ENCODE measurements at places on chromosomes 1 and 21.

- DNase-seq: no peak
Measured at GRCh38 chr1:198788561-198789064, 149.8 kb downstream of the PTPRC start.

- DNase-seq: no peak
Measured at GRCh38 chr1:223202376-223203033, 59.5 kb upstream of the TLR5 start.

DNA sequence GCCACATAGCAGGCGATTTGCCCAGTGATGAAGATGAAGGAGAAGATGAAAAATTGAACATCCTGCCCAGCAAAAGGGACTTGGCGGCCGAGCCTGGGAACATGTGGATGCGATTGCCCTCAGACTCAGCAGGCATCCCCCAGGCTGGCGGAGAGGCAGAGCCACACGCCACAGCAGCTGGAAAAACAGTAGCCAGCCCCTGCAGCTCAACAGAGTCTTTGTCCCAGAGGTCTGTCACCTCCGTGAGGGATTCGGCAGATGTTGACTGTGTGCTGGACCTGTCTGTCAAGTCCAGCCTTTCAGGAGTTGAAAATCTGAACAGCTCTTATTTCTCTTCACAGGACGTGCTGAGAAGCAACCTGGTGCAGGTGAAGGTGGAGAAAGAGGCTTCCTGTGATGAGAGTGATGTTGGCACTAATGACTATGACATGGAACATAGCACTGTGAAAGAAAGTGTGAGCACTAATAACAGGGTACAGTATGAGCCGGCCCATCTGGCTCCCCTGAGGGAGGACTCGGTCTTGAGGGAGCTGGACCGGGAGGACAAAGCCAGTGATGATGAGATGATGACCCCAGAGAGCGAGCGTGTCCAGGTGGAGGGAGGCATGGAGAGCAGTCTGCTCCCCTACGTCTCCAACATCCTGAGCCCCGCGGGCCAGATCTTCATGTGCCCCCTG lies 3.3 kb downstream of the ZBTB18 start:
- no peak for DNase-seq

DNA sequence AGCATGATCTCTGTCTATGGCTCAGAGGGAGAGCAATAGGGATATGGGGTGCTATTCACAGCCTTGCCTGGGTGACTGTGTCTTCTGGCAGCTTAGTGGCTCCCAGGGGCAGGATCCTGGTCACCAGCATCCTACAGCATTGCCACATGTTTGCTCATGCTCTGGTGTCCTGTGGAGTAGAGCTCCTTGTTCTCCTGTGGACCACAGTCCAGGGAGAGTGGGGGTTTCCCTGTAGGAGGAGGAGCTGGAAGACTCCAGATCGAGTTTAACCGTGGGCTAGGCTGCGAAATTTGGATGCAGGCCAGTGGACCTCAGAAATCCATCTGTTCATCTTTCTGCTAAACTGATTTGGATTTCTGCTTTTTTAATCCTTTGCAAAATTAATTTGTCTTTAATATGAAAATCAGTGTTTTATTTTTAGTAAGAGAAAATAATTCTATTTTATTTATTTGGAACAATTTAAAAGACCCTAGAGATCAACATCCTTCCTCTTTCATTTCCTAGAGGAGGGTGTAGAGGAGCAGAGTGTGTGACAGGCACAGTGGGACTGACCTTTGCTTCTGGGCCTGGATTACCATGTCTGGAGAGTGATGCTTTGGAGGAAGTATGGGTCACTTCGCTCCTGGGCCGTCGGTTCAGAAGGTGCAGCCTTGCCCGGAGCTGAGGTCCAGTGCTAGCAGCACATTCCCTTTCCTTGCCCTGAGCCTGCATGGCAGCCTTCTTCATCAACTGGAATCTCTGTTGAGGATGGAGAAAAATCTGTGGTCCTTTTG lies 17.4 kb downstream of the ADARB1 start:
- DNase-seq: no peak

- DNase-seq: no peak
Measured at GRCh38 chr1:228045405-228045804, 37.1 kb upstream of the ARF1 start.

- no peak for DNase-seq
Measured at GRCh38 chr1:204130981-204131892, 20.6 kb downstream of the ETNK2 start.

DNA sequence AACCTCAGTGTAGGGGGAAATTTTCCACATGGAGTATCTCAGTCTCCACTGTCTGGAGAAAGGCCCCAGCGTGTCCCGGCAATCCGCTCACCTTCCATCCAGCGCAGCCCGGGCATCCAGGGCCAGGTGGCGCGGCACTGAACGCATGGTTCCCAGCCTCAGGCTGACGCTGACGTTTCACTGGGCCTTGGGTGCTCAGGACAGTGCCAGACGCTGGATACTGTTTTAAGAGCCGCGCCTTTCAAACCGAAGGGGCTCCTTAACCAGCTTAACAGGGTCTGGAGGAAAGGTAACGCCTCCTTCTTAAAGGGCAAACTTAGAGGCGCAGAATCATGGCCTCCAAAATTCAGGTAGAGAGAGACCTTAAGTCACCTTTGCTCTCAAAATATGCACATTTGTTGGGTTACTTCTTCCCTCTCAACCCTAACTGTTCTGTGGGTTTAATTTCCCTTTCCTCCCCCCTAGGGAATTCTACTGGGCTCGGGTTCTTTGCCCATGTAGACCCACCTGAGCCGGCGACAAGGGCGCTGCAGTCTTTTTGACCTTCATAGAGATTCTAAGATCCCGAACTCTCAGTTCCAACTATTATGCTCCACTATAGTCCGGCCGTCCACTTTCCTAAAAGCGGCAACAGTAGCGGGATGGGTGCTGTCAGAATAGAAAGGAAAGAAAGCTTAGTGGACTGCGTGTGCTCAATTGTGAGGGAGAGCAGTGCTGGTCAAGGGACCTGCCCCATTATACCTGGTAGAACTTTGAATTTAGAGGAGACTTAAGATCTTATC lies 3.5 kb upstream of the LHX9 start:
- DNase-seq: no peak

- DNase-seq: no peak
Measured at GRCh38 chr1:228743405-228743804, 8.1 kb downstream of the RHOU start.

DNA sequence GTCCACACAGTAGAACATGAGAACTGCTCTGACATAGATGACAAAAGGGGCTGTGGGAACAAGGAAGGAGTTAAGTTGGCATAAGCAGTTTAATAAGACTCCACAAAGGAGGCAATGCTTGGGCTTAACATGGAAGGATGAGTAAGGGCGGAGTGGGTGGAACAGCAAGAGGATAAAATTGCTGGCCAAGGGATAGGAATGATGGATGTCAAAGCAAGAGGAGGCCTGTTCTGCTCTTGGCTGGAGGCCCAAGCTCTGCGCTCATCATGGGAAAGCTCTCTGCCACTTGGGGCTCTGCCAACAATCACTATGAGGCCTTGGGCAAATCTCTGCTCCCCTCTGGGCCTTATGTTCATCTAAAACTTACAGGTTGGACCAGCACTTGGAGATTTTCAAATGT lies 98.3 kb upstream of the CAMK1G start:
- DNase-seq: no peak

DNA sequence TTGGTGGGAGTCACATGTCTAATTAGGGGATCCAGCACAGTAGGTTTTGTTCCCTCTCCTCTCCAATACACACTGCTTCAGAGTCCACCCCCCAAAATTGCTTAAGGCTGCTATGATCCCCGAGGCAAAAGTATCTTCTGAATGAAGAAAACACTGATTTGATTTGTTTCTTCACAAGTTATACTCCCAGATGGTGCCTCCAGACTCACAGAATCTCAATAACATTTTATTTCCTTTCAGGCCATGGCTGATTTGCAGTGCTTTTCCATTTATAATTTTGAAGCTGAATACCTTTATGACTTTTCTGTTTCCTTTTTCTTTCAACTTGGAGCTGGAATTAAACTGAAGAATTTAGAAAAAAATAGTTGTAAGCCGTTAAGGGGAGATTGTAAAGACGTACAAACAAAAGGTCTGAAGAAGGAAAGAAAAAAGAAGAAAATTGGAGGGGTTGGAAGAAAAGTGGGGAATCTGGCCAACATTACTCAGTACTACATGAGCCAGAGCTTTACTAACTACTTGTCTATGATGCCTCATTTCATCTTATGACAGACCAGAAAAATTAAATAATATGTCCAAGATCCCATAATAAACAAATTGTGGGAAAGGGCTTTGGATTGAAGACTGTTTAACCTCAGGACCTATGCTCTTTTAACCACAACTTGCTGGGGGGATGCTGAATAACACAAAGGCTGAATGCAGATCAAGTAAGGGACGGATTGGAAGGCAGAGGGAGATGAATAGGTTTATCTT lies 75.9 kb downstream of the NUF2 start:
- no peak for DNase-seq

DNA sequence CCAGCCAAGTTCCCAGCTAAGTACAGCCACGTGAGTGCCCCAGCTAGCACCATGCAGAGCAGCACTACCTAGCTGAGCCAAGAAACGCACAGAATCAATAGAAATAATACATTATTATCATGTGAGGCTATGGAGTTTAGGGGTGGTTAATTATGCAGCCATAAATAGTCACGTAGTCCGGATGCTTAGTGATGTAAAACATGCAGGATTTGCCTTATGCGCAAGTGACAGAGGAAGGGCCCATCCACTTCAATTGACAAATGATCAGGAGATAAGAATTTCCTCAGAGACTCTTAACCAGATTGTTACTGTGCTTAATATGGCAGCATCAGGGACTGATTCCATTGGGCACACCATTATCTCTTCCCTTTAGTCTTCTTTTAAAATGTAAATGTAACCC lies 44.8 kb upstream of the DUSP10 start:
- DNase-seq: no peak

DNA sequence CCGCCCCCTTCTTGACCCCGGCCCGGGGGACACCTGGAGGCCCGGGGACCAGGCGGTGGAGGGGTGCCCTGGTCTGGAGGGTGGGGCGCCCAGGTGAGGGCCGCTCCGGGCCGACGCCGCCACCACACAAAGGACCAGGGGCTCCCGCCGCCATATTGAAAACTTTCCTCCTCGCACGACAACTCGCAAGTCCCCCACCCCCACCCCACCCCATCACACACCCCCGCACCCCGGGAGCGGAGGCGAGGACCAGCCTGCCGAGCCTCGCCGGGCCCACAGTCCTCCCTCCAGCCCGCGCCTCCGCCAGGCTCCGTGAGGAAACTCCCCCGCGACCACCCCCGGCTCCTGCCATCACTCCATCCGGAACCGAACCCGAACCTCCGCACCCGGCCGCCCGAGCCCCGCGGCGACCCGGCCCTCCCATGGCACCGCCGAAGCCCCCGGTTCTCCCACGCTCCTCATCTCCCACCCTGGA lies 733 bp downstream of the KDM5B start:
- peak; percentile 43 for DNase-seq

- DNase-seq: no peak
Measured at GRCh38 chr1:30976143-30976542, 67.6 kb upstream of the SDC3 start.

All from activated CD4-positive, alpha-beta T cell treated with anti-CD3 and anti-CD28 coated beads, Interleukin-2, amount 10 ng/mL, durations not matched to agents 7 days and 5 days (primary cell).